ENCODE measurements at places on chromosomes 4 and X.

DNA sequence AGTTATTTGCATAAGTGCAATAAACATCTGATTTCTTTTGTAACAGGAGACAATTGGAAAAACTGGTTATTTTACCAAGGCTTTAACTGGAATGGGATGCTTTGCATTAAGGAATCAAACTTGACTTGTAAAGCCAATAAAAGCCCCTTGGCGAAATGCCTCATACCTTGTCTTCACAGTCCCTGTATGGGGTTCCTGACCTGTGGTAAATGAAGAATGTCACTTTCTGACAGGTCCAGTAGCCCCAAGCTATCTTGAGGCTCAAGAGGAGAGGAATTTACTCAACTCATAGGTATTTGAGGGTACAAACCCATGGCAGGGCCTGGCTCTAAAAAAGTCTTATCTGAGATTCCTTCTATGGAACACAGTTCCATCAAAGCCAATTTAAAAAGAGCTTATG is 78.0 kb downstream of the ACOX3 start:
- no peak for DNase-seq

- no peak for DNase-seq
These were observed 46.6 kb downstream of the RASGEF1B start for GRCh38 chr4:81424816-81425755.

- DNase-seq = no peak
These were observed 819.2 kb downstream of the RAPGEF2 start for GRCh38 chr4:159922119-159922518.

DNA sequence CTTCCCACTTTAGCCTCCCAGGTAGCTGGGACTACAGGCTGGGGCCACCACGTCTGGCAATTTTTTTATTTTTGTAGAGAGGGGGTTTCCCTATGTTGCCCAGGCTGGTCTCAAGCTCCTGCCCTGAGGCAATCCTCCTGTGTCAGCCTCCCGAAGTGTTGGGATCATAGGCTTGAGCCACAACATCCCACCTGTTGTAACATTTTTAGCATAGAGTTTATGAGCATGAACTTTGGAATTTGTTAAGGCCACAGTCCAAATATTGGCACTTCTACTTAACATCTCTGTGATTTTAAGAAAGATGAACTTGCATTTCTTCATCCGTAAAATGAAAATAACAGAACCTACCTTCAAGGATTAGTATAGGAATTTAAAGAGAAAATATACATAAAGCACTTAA is 445.6 kb downstream of the IQCM start:
- no peak for DNase-seq

DNA sequence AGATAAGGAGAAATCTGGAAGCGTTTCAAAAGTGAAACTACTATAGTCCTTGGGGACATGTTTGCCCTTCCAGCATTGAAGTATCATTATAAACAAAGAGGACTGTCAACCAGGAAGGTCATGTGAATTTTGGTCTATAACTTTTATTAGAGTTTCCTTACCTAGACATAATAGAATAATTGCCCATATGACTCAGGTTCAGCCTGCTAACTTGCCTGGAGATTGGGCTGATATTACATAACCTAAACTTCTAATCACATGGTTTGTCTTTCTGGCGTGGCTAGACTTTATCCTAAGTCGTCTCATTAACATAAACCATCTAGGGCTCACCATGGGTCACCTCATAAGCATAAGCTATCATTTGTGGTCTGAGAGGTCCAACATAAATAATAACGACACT is 775.9 kb downstream of the CENPC start:
- DNase-seq = no peak

- DNase-seq = no peak
These were observed 38.5 kb downstream of the NEK1 start for GRCh38 chr4:169573889-169574288.

- DNase-seq = no peak
These were observed 115.8 kb upstream of the DGKK start for GRCh38 chrX:50586407-50586806.

- no peak for DNase-seq
These were observed 115.0 kb downstream of the SMIM20 start for GRCh38 chr4:26028793-26029567.

- no peak for DNase-seq
These were observed 69.8 kb downstream of the GPAT3 start for GRCh38 chr4:83605744-83606172.

- no peak for DNase-seq
These were observed 152.1 kb upstream of the PPP1R2C start for GRCh38 chrX:42930071-42930470.

DNA sequence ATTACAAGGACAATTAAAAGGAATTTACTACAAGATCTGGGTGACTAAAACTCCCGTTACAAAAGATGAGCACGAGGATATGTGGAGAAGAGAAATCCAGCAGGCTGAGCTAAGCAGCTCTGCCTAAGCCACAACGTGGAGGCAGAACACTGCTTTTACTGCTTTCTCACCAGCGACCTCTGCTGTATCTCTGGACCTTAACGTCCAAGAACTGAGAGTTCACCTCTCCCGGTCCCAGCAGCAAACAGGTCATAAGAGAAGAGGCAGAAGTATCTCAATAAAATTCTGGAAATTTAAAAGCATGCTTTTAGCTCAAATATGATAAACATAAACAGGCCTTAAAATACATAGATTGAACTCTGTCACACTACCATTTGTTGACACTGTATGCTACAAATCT is 81.0 kb downstream of the ADGRA3 start:
- DNase-seq = no peak

DNA sequence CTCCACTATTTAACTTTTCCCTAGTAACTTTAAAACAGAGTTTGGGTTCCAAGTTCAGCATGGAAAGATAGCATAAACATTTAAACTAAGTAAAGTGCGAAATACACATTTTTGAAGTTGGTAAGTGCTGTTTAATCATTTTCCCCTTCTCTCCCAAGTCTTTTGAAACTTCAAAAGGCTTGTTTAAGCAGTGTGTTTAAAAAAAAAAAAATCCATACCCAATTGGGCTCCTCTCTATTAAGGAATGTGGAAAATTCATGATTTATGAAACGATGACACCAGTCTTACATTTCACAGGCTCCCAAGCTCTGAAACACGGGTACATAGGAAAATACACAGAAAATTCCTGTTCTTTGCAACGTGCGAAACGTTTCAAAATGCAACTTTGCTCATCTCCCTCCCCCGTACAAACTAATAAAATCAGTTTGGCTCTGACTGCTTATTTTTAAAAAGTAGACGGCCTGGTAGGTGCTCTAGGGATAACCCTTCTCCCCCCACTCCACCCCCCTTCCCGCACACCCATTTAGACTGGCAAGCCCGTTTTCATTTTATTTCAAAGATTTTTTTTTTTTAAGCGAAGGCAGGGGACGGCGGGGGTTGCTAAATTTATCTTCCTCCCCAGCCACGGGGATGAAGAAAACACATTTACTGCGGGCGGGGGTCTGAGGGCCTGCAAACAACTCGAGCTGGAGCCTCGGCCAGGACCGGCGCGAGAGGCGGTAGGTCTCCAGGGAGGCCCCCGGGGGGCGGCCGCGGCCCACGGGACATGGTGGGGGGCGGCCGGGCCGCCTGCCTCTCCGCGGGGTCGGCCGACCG is 786 bp upstream of the ZFX start:
- no peak for DNase-seq

DNA sequence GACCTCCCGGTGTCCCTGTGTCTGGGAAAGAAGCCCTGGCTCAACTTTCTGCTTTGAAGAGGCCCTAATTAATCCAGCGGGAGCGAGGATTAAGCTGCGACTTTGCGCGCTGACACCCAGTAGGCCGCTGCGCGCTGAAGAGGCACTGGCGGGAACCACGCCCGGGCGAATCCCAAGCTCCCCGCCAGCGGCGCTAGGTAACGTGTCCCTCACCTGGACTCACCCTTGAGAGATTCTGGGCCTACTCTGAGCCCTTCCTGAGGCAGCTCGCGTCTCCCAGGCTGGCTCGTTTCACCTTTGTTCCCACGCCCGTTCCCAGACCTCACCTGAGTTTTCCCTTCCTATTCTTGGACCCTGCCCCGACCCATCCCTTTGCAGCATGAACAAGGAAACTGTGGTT is 616 bp upstream of the KLHL34 start:
- no peak for DNase-seq

GRCh38 chrX:3440981-3441380 is 94.5 kb upstream of the MXRA5 start:
- no peak for DNase-seq

GRCh38 chr4:13872955-13873354 is 245.4 kb upstream of the BOD1L1 start:
- DNase-seq = no peak

DNA sequence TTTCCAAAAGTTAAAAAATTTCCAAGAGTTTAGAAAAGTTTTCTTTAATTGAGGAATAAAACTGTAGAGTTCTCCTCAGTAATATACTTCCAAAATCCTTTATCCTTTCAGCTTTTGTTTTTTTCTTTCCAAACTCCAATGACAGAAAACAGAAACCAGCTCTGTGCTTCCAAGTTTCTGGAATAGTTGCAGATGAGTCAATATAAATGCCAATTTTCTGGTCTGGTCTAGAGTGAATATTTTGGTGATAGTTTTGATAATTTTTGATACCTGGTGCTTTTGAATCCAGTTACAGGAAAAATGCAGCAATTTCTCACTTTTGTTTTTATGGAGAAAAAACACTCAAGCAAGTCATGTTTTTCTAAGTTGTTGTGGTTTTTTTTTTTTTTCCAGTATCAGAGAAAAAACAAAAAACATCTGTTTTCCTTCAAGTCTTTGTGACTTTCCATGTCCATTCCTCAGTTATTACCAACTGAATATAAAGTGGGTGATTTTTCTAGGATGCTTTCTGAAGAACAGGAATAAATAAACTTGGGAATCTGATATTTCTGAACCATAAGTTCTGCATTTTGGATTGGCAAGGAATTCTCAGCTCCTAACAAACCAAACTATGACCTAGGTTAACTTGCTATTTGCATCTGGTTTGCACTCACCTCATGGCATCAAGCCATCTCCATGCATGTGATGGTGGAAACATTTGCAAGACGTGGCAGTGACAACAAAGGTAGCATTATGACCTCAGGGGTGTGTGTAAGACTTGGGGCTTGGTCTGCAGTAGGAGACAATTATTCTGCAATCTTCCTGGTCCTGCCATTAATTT is 139.1 kb downstream of the VEGFC start:
- no peak for DNase-seq

DNA sequence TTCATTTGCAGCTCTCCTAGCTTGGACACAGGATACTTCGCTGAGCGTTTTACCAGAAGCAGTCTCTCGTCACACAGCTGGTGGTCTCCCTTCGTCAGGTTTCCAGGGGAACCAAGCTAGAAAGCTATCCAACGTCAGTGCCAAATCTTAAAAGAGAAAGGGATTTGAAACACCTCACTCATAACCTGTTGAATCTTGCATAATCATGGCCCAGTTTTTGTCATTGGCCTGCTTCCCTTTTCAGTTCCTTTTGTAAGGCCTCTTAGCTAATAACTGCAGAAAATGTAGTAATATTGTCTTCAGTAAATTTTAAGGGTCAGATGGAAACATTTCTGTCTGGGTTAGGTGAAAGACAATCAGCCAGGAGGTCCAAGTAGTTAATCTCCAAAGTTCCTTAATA is 22.0 kb downstream of the RAB39B start:
- no peak for DNase-seq

DNA sequence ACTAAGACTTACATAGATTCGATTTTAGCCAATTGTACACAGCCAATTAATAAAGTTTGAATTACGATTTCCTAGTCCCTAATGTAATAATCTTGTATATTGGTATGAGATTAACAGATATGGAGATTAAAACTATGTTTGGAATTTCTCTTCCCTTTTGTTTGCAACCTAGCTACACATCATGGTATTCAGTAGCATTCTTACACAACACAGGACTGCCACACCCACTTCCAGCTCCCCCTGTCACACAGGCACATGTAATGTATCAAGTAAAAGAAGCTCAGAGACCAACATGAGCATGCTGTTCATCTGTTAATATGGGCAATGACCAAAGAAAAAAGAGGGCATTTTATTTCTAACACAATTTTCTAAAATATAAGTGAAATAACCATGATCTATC is 12.8 kb downstream of the SLC6A14 start:
- no peak for DNase-seq

- DNase-seq = no peak
These were observed 209.4 kb downstream of the RAPGEF2 start for GRCh38 chr4:159312236-159312635.

GRCh38 chrX:44228621-44229020 is 114.9 kb downstream of the EFHC2 start:
- no peak for DNase-seq

DNA sequence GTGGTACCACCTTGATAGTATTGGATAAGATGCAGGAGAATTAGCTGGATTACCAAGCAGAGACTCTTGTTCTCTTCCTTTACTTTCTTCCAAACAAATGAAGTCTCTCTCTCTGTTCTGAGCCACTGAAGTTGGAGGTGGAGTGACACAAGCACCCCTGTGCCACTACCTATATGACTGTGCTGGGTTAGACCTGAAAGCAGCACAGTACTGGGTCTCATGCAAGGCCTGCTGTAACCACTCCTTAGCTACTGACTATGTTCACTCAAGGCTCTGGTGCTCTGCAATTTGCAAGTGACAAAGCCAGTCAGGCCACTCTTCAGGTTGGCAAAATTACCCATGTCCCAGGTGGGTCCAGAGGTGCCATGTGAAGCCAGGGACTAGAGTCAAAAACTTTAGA is 389.6 kb upstream of the MAOA start:
- no peak for DNase-seq

DNA sequence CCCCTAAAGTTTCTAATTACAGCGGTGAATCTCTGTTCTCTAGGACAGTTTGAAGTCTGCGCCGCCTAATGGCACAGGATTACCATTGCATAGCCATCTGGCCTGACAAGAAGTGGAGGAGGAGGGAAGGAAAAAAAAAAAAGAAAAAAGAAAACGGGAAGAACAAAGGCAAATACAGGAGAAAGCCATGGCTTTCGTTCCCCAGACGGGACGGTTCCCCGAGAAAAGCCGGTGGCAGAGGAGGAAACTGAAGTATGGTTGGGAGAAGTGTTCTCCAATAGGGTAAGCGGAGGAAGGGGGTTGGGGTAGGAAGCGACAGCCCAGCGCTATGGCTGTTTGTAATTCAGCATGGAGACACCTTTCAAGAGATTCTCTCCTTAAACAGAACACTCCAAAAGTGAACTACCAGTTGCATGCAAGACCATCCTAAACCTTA is 80.8 kb downstream of the HMGN5 start:
- peak; percentile 24 for DNase-seq

GRCh38 chrX:12648995-12649394 is 142.2 kb upstream of the PRPS2 start:
- DNase-seq = no peak

DNA sequence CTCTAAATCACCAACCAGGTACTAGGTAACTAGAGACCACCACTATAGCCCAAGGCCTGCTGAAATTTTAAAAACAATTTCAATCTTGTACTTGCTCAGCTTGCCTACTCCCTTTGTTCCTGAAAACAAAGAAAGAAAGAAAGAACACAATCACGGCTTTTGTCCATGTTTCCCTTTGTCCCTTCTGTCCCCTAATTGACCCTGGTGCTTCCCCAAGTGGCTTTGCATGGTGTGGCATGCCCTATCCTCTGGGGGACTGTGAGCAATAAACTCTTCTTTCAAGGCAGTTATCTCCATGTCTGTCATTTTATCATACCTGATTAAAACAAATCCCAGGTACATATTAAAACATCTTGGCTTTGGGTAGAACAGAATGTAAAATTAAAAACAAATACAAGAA is 94.8 kb downstream of the ARSJ start:
- DNase-seq = no peak
